AG08396 (cell line): ENCODE measurements at places on chromosomes 5 and 9.
A peak's percentile ranks its signal among the peaks of the same experiment; 100 is the strongest.

DNA sequence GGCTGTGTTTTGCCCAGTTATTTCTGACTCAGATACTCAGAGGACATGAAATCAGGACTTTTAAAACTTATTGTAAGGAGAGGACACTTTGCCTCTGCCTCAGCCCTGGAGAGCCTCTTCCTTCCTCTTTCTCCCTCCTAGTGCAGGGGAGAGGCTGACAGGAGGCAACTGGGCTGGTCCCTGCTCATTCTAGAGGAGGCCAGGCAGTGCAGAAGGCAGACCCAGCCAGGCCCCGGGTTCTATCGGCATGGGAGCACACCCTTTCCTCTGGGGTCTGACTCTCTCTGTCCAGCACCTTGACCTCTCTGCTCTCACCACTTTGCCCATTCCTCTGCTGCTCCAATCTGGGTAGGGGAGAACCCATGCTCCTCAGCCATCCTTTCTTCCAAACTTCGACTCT, 16.0 kb upstream of the SMIM32 start:
- no peak for DNase-seq

- no peak for DNase-seq
Measured at GRCh38 chr9:128159522-128159783, 612 bp upstream of the BBLN start.

DNA sequence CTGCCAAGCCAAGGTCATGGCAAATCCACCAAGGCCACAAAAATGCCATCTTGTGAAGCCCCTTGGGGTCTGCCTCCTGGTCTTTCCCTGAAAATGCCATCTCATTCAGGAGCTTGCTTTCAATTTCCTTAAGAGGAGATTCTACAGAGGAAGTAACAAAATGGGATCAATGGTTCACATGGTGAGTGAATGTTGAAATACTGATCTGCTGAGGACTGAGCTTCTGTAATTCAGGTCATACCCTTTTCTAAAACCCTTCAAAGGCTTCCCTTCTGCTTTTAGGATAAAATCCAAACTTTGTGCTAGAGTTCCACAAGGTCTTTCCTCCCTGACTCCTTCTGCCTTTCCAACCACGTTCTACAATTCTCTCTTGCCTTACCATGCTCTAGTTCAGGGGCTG, 24.7 kb upstream of the NR3C1 start:
- no peak for DNase-seq

- peak; percentile 57 for DNase-seq
Measured at GRCh38 chr9:94900222-94901018, 173.9 kb downstream of the AOPEP start.

DNA sequence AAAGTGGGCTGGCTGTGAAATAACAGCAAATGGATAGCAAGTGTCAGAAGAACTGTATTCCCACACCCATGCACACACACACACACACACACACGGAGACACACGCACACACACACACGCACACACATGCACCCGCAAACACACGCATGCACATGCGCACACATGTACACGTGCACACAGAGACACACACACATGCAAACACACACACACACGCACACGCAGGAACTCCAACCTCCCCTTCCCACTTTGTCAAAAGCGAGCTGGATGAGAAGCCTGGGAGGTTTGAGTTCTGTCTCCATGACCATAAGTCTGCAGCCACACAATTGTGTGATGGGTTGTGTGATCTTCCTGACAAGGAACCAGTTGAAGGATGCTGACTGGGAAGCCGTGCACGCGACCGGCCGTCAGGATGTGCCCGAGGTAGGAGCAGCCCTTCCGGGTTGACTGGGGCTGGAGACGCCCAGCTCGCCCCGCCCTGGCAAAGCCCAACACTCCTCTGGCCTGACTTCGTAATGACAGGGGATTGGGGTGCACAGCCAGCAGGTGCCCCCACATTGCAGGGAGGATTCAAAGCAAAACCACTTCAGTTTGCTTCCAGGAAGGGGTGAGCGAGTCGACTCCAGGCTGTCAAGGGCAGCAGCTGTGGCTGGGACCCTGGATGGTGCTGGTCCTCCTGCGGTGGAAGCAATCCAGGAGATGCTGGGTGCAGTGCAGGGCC, 29.3 kb upstream of the NKD2 start:
- no peak for DNase-seq

DNA sequence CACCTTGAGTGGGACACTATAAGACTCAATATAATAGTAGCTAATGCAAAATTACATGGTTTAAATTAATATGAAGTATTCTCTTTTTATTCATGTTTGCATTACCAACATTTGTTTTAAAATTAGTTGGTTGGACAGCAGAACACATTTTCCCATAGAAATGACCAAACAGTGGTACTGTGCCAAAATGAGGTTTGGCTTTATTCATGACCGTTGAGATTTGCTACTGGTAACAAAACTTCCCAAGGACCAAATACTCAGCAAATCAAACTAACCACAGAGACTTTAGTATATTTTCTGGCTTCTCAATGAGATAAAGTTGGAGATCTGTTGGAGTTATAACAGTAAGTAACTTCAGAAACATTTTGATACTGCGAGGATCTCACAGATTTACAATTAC, 637.8 kb upstream of the MEF2C start:
- DNase-seq = no peak

DNA sequence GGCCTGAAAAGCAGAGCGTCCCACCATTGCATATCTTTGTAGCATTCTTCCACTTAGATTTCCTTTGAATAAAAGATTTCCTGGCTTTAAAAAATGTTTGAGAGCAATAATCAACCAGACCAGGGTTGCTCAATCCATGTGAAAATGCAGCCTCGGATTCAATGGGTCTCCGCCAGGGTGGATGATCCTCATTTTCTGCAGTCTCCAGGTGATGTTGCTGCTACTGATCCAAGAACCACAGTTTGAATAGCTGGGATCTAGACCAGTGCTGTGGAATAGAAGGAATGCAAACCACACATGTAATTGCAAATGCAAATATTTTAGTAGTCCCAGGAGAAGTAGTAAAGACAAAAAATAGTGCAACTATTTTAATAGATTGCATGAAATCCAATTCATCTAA, 317.6 kb downstream of the IRX1 start:
- DNase-seq = no peak

DNA sequence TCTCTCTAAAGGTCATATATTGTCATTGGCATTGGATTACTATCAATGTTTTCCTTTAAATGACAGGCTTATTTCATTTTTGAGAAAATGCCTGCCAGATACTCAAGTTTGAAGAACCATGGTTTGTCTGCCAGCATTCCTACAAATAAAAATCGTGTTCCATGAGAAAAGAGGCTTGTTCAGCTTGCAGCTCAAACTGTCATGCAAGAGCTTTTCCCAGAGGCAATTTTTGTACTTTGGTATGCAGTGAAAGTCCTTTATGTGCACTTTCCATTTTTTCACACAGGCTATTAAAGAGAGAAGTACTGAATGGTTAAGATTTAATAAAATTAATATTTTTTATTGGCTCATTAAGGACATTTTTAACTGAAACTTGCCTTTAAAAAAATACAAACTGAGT, 110.4 kb downstream of the FBXO4 start:
- DNase-seq = no peak

- peak; percentile 22 for DNase-seq
Measured at GRCh38 chr5:150081541-150082283, 4.6 kb downstream of the CSF1R start.

DNA sequence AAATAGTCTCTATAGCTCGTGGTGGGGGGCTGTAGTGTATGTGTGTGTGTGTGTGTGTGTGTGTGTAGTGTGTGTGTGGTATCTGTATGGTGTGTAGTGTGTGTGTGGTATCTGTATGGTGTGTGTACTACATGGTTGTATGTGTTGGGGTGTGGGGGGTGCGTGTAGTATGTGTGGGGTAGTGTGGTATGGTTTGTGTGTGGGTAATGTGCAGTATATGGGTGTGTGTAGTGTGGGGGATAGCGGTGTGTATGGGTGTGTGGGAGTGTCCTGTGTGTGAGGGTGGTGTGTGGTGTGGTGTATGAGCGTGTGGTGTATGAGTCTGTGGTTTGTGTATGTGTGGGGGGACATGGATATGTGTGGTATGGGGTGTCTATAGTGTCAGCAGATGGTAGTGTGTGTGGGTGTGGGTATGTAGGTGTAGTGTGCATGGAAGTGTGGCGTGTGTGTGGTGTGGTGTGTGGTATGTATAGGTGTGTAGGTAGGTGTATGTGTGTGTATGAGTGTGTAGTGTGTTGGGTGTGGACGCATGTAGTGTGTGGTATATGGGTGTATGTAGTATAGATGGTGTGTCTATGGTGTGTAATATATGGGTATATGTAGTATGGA, 145.8 kb upstream of the IQGAP2 start:
- no peak for DNase-seq

GRCh38 chr9:100084734-100085133, 14.1 kb downstream of the ERP44 start:
- no peak for DNase-seq
